ENCODE measurements at places on chromosomes 6 and 20.

DNA sequence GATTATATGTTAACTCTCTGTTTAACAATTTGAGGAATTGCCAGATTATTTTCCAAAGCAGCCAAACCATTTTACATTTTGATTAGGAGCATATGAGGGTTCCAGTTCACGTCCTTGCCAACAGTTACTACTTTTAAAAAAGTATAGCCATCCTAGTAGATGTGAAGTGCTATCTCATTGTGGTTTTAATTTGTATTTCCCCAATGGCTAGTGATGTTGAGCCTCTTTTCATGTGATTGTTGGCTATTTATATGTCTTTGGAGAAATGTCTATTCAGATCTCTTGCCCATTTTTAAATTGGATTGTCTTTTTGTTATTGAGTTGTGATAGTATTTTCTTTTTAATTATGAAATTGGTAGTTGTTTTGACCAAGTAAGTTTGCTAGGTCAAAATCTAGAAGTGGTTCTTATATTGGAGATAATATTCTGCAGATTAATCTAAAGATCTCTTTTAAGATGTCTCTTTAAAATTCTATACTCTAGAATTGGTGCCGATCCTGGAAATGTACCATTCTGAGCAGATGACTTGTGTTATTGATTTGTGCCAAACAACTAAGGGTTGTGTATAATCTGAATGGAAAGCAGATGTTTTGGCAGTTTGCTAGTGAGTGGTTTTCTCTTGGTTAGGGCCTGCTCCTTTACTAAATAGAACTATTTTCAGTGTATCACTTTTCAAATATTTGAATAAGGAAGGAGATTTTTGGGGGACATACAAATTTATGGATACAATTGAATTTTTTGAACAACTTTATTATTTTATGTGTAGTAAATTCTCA lies 99.5 kb downstream of the CDKAL1 start:
- no peak for DNase-seq

- DNase-seq, result no peak
These were observed 212.7 kb upstream of the PLN start for GRCh38 chr6:118335325-118335816.

- no peak for DNase-seq
These were observed 82.7 kb downstream of the MDN1 start for GRCh38 chr6:89736893-89737292.

DNA sequence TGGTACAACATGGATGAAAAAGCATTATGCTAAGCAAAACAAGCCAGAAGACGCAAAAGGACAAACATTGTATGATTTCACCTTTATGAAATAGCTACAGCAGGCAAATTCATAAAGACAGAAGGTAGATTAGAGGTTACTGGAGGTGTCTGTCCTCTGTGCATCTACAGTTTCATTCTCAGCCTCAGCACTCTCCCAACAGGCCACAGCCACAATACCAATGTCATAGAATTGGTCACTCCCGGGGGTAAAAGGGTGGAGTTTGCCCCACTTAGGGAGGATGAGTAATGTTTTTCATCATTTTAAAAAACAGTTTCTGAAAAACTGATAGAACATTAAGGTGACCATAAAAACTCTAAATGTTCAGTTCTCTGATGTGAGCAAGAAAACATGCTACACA lies 17.2 kb upstream of the TMX4 start:
- no peak for DNase-seq

DNA sequence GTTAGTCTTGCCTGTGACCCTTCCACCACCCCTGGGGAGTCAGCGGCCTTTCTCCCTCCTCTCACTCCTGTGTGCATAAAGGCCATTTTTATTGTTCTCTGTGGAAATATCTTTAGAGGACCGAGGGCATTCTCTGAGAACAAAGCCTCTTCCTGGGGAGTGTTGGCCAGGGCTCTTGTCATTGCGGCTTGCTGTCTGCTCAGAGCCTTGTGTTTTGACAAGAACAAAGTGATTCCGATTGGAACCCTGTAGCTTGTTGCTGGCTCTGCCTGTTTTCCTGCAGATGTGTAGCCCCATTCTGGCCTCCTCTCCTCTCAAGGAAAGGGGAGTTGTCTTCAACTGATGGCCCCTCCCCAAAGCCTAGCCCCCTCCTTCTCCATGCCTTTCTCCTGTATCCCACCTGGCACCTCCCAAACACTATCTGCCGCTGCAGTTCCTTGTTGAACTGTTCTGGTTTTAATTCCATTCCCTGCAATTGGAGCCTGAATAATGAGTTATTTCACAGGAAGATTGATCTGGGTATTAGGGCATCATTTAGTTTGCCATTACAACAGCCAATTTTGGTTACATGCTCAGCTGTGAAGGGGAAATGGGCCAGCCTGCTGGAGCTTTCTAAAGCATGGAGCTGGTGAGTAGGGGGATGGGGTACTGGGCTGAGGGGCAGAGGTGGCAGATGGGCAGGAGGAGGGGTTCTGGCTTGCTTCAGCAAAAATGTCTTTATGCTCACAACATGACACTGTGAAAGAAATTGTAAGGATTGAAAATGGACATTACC lies 252.5 kb downstream of the LRFN2 start:
- DNase-seq, result no peak

GRCh38 chr20:57759724-57760123 lies 49.9 kb upstream of the PMEPA1 start:
- DNase-seq, result no peak
